ENCODE measurements at places on chromosomes 6 and 20.

DNA sequence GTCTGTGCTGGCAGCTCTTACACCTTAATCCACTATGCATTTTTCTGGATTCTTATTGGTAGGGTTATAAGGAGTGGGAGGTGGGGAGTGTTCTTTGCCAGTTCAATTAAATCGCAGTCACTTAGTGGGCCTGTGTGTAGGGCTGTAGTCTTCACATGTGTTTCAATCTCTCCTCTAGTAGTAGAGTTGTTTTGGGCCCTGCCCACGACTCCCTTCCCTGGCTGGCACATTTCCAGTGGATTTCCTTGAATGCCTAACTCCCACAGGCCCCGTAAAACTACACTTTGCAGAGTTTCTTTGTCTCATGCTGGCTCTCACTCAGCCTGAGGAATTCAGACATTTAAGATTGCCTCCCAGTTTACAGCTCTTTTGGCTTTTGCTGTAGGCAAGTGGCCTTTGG is 414.0 kb upstream of the OPRM1 start:
- no peak for DNase-seq

GRCh38 chr20:38591474-38592410 is 9.9 kb upstream of the ARHGAP40 start:
- no peak for DNase-seq

GRCh38 chr6:140366991-140367390 is 992.5 kb upstream of the CITED2 start:
- DNase-seq = no peak

DNA sequence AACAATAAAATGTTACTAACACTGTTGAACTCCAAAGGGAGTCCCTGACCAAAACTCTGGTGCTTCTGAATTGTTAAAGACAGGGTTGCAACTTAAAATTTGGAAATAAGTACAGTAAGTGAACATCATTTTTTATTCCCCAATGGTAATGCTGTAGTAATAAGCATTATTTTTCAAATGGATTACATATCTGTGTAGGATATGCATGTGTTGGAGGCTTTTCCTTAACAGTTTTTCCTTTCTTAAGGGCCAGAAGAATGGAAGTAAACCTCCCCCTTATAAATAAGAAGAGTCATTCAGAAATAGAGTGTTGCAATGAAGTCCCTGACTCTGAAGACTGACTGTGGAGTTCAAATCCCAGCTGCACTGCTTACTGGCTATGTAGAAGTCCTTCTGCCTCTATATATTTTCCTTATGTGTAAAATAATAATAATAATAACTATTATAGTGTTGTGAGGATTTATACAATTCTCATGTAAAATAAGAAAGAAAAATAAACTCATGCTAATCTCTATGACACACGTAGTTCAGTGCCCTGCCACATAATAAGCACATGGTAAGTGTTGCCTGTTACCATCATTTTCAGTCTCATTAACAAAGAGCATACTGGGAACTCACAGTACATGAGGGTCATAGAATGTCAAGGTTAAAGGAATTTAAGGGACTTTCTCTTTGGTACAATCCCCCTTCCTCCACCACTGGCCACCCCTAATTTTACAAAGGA is 129.8 kb upstream of the SMLR1 start:
- no peak for DNase-seq

DNA sequence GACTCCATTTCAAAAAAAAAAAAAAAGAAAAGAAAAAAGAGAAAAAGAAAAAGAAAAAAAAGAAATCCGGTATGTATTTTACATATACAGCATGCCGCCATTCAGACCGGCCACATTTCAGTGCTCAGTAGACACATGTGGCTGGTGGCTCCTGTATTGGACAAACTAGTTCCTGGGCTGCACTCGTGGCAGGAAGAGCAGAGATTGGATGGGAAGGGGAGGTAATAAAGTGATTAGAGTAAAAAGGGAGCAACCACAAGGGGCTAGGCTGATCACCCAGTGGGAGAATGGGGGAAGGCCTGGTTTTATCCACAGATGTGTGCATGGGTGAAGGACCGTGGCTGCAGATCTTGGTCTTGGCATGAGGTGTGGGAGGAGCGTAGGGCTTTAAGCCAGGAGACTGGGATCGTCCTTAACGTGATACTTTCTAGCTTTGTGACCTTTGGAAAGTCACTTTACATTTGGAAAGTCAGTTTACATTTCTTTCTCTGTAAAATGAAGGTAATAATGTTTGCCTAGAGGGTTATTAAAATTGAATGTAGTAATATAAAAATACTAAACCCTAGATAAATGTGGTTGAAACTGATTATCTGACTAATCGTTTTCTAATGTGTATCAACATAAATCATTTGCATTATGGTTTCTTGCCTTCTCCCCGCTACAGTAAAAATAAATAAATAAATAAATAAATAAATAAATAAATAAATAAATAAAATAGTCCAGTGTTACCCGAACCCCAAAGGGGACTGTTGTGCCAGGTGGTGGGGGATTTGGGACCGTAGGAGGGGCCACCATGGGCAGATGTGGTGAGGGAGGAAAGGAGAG is 869 bp upstream of the TRIM15 start:
- no peak for DNase-seq

- no peak for DNase-seq
These were observed 17.1 kb upstream of the HIVEP1 start for GRCh38 chr6:11994875-11995461.

DNA sequence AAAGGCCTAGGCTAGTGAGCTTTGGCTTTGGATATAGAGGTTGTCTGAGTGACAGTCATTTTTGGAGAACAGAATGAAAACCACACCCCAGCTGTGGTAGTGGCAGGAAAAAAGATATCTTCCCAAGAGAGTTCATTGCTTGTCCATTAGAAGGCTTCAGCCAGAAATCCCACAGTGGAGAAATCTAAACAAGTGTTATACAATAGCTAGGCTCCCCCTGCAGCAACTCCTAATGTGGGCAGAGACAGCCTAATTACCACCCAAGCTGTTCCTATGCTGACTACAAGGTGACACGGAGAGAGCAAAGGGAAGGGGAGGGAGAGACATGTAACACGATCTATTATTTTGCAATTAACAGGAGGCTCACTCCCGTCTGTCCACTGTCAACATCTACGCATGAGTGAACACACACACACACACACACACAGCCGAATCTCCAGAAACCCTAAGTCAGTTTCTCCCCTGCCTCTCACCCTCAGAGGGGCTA is 147.5 kb upstream of the TCF21 start:
- DNase-seq = no peak

DNA sequence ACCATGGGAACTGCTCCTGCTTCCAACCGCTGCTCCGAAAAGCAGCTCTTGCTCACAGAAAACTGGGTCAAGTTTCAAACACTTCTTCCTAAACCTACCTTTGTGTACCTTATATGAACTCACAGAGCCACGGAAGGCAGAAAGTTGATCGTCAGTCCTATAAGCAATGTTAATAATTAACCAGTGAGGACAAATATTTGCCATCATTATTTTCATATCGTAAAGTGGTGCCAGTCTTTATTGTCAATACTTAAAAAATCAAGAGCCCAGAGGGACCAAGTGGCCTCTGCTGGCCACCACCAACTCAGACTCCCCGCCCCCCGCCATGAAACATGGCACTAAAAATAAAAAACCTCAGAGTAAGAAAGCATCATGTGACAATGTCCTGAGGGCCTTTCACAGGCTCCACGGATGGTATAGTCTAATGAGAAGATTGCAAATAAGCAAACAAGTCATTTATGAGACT is 9.1 kb upstream of the PBOV1 start:
- no peak for DNase-seq

GRCh38 chr6:109702791-109703190 is 11.7 kb downstream of the FIG4 start:
- no peak for DNase-seq

- DNase-seq = no peak
These were observed 7.6 kb upstream of the HIVEP2 start for GRCh38 chr6:142952614-142953013.

DNA sequence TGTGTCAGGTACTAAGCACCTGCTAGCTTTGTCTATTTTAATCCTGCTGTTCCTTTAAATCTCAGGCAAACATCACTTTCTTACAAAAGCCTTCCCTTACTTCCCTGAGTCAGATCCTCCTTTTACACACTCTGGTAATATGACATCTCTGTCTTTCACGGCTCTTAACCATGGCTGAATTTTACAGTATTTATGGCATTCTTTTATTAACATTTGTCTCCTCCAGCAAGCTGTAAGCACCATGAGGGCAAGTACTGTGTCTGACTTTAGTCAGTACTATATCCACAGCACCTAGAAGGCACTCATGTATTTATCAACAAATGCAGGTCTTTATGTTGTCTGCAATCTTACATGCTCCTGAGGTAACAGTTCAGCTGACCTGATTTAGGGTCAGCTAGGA is 33.7 kb upstream of the HBS1L start:
- DNase-seq = no peak

- no peak for DNase-seq
These were observed 73.7 kb downstream of the PHF20 start for GRCh38 chr20:35845561-35845960.

DNA sequence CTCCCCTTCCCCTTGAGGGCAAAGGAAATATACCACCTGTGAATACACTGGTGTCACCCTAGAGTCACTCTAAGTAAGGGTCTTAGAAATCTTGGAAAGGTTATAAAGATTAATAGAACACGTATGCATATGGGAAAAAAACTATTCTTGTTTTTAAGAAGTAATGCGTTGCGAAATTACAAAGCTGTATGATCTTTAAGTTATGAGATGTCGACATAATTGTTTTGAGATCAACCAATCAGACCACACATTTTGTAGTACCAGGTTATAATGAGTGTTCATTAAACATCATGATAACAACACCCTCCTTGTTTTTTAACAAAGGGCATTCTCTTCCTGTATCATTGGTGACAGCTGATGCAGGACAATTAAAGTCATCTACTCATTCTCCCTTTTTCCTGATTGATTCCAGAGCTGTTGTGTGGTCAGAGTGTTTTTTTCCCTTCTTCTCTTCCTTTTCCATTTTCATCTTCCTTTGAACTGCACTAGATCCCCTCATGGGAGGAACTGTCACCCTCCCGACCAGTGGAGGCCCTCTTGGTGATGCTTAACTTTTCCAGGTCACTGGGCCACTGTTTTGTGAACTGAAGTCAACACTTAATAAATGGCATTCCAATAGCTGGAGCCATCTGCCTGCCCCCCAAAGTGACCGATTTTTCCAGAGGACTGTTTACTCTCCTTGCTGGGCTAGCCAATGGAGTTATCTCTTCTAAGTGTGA is 37.0 kb downstream of the PRDM1 start:
- no peak for DNase-seq

GRCh38 chr6:168038576-168039140 is 40.4 kb downstream of the FRMD1 start:
- DNase-seq = no peak

- DNase-seq = no peak
These were observed 534.0 kb downstream of the KHDRBS2 start for GRCh38 chr6:61751986-61752385.

GRCh38 chr20:53866794-53867740 is 203.3 kb downstream of the BCAS1 start:
- DNase-seq = no peak

DNA sequence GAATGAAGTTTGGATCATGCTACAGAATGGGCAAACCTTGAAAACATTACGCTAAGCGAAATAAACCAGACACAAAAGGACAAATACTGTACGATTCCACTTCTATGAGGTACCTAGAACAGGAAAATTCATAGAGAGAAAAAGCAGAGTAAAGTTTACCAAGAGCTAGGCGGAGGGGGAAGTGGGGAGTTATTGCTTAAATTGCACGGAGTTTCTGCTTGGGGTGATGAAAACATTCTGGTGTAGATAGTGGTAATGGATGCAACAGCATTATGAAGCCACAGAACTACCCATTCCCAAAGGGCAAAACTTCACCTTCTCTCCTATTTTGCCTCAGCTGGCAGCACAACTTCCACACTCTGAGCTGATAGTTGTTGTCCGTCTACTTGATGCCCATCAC is 6.4 kb upstream of the PDYN start:
- DNase-seq = no peak

DNA sequence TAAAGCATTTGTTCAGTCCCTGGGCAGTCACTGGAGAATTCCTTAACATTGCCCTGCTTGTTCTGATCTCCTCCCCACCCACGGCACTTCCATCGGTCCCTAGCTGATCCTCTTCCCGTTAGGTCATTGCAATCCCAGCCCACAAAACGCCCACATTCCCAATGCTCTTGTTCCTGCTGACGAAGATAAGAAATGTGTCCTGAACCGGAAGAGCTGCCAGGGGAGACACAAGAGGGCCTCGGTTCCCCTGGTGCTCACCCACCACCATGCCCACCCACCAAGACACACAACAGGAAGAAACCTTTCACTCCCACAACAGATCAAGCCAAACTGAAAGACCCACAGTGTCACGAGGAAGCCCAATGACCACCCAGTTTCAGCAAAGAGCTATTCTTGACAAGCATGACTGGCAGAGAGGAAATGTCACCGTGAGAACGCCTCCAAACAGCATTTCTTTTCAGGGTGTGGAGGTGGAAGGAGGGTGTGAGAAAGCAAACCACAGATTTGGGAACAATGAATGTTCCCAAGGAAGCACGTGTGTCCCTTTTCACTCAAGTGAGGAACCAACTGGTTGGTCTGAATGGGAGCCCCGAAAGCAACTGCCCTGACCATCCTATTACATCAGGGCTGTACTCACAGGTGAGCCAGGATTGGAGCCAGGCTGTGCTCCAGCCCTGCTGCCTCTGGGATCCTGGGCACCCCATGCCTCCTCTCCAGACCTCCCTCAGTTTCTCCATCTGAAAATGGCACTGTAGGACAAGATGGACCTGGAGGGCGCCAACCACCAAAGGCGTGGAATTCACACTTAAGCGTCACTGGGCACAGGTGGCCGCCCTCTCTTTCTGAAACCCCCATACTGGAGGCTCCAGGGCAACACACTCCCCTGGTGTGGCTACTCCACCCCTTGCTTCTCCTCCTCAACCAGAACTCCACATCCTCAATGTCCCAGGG is 97.5 kb downstream of the ZMYND8 start:
- no peak for DNase-seq

- no peak for DNase-seq
These were observed 105.7 kb upstream of the LAMP5 start for GRCh38 chr20:9408422-9409300.

DNA sequence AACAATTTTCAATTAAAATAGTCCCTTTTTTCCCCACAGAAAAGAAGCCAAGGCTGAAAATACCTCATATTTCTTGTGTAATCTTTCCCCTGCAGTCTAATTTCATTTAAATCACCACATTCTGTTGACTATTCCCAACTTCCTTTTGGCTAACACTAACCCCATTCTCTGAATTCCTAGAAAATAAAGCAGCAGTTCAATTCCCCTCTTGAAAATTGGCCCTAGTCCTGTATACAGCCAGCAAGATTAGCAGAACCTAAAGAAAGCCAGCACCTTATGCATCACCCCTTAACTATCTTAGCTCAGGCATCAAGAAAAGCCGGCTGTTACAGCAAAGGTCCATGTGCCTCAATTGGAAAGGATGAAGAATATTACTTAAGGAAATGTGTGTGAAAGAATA is 69.7 kb downstream of the MDN1 start:
- no peak for DNase-seq

- DNase-seq = no peak
These were observed 3.4 kb upstream of the PTK6 start for GRCh38 chr20:63540417-63541186.
